HT-29 (cell line): ENCODE measurements at places on chromosomes 2 and 18.
A peak's percentile ranks its signal among the peaks of the same experiment; 100 is the strongest.

GRCh38 chr18:36200354-36200771, 13.1 kb downstream of the MOCOS start:
- no peak for DNase-seq

DNA sequence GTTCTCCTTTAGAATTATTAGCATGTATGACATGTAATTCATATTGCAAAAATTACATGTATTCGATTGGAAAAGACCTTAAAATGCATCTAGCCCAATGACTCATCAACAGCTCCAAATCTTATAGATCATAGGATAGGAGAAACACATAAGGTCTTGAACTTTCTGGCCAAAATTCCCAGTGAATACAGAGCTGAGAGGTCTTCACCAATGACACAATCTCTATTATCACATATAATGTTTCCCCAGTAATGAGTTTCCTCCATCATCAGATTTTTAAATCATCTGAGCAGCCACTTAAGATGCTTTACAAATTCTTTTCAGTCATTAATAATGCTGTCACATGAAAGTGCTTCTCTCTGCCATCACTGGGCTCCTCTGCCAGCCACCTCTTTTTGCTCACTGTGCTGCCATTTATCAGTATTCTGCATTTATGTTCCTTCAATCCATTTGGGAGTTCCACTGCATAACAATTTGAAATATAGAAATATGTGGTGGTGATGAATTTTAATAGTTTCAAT, 804.9 kb downstream of the SUCLG1 start:
- DNase-seq, result no peak

GRCh38 chr2:119181791-119182445, 23.4 kb upstream of the C1QL2 start:
- DNase-seq, result no peak

GRCh38 chr2:12270876-12271588, 445.7 kb upstream of the TRIB2 start:
- DNase-seq, result no peak

- DNase-seq, result peak; percentile 58
These were observed 22.9 kb downstream of the COLEC12 start for GRCh38 chr18:477565-477964.
